A172 (cell line): ENCODE measurements at places on chromosomes 7 and 10. TPM values are rescaled to one million over a fixed set of nuclear protein-coding genes. Genes with fewer than 3 reads are reported as not detected.

The CHN2 gene
- total RNA-seq = 2.3 and 5.5 TPM in 2 replicates

The NPTX2 gene
- total RNA-seq = 0.07 TPM in 1 of 2 replicates, not detected in the other

The CYP3A7 gene
- total RNA-seq = not detected in 2 replicates

The NUDT13 gene
- 4.0 and 40.4 TPM in 2 replicates for total RNA-seq

DNA sequence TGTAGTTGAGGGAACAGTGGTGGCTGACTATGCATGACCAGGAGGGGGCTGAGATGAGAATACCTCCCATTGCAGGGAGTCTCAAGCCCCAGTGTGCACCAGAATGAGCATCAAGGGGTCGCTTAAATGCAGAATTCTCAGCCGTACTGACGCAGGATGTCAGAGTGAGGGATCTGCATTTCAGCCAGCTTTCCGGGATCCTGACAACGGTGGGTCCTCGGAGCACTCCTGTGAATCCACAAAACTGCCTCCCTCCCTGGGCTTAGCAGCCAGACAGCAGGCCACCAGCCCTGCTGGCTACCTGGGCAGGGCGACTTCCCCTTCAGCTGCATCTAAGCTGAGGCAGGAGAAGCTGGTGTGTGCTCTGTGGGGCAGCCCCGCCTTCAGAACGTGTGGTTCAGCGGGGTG is 21.8 kb upstream of the LOXL4 start:
- no peak for DNase-seq

- DNase-seq = no peak
These were observed 7.0 kb upstream of the GBX1 start for GRCh38 chr7:151174246-151175046.

- DNase-seq = no peak
These were observed 4.8 kb upstream of the ADAP1 start for GRCh38 chr7:959271-959670.

DNA sequence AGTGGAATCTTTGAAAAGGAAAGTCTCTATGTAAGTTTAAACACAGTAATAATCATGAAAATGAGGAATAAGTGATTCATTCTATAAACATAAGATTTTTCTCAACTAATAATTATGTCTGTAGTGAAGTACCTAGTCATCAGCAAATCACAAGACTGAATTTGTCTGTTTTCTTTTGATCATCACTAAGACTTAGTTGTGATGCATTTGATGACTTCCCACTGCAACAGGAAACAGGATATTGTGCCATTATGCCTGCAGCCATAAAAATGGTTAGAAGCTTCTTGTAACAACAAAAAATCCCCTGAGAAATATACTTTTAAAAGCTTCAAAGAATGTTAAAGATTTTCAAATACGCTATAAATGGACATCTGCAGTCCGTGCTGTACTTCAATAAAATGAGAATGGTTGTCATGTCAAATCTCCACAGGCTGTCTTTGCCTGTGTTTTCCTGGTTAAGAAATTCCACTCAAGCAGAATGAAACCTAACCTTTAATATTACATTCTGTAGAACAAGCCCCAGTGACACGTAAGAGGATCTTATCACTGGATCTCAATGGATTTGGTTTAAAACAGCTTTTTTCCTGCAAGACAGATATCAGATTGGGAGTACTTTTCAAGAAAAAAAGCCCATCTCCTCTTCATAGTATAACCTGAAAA is 1262.3 kb upstream of the PHF14 start:
- peak; percentile 40 for DNase-seq

DNA sequence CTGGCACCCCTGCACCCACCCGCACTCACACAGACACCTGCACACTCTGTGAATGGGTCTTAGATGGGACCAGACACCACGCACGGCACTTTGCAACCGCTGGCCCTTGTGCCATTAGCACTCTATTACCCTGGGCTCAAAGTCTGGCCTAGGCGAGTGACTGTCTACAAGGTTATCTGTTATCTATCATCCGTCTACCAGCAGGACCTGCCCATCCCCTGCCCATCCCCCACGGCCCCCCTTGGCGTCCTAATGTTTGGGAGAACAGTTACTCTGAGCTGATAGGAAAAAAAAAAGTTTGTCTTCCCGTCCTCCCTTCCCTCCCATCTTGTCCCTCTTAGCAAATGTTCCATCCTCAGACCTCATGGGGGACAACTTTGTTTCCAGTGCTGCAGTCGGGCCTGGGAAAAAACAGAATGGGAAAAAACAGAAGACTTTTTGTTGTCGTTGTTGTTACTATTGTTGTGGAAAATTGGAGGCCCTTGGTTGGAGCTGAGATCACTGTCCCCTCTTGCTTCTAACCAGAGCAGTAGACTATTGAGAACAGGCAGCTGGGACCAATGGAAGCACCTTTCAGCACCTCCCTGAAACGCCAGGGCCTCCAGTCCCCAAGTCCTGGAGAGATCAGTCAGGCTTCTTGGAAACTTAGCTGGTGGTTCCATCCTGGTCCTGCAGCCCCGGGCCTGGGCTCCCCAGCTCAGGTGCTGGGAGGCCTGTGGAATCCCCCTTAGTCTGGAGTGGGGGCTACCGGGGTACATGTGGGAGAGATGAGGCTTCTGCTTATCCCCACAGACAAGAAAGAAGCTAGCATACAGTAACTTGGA is 12.2 kb downstream of the UNCX start:
- no peak for DNase-seq

- no peak for DNase-seq
These were observed 12.7 kb downstream of the TASOR2 start for GRCh38 chr10:5697342-5697741.

DNA sequence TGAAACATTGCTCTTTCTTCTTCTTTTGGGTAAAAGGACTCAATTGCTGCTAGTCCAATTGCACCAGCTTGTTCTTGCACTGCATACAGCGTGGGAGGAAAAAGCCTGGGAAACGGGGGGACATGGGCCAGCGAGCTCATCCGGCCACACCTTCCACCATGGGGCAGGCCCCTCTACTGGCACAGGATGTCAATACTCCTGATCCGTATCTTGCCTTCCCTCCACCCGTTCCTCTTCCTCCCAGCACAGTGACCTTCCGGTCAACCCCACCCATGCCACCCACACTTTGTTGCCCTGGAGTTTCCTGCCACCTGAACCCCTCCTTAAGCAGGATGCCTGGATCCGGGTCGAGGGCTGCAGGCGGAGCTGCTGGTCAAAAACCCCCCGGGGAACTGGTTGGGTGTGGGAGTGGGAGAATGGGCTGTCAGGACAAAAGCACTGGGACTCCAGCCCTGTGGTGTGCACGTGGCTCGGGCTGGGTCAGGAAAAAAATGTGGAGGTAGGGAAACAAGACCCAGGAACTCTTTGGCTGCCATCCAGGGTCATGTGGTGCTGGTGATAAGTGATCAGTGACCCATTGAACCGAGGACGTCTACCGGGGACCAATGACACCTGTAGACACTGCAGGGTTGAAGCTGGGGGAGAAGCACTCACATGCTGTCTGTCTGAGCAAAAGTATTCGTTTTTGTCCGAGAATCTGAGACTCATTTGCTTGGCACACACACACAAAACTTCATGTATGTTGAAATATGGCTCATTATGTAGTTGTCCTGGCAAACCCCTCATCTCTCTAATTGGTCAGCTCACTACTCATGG is 8.1 kb downstream of the IL2RA start:
- no peak for DNase-seq

DNA sequence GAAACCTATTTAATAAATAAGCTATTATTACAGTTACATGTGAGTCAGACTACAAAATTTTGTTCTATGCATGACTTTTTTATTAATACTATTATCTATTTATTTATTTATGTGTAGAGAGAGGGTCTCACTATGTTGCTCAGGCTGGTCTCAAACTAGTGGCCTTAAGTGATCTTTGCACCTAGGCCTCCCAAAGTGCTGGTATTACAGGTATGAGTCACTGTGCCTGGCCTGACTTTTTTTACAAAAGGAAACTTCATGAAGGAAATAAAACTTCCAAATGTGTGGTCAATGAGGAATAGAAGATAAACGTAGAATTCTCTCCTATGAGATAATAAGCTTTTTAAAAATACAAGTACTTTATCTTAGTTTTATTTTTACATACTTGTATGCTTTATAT is 19.0 kb downstream of the COL28A1 start:
- DNase-seq = no peak

DNA sequence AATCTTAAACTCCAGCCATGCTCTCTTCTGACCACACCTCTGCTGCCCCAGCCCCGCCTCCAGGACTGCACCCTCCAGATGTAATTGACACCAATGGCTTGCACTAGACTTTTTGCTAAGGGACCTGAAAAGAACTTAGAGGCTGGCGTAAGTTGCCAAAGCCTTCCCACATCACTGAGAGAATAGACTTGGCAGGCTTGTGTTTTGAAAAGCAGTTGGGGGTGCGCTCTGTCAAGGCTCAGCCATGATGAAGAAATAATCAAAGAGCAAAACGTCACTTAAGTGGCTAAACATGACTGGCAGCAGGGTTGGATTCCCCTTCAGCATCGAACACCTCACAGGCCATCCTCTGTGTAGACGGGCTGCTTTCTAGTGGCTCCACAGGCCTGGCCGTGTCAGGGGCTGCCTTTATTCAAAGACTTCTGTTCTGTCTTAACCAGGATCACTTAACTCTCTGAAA is 195.2 kb upstream of the C7orf33 start:
- DNase-seq = no peak

DNA sequence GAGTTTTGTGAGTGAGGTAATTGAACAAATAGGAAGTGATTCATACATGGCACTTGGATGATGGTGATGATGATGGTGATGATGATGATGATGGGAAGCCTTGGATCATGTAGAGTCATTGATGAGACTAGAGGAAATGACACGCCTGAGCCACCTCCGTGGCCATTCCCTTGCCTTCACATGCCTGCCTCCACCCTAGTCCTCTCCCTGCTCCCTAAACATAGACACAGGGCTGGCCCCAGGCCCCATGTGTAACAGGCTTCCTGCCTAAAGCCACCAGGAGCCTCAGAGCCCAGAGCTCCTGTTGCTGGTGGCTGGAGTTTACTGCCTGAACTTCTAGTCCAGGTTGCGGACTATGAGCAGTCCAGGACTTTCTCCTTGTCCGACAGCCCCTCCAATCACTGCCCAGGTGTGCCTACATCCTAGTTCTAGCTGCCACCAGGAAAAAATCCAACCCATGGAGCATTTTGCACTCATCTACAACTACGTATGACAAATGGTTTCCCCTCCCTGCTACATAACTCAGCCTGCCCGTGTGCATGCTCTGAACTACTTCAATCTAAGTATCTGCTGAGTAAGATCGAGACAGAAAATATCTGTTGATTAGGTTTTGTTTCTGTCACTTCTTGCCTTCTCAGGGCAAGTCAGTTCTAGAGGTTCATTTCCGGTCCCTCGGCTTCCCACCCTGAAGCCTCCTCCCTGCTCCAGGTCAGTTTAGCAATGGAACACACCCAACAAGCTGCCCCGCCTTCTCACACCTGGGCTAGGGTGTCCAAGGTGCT is 35.5 kb upstream of the KDM7A start:
- peak; percentile 46 for DNase-seq

GRCh38 chr10:106560925-106561640 is 603.4 kb downstream of the SORCS1 start:
- DNase-seq = peak; percentile 61

- DNase-seq = peak; percentile 75
These were observed 302.6 kb upstream of the SEMA3D start for GRCh38 chr7:85489498-85489897.
